Activated CD4-positive, CD25-positive, alpha-beta regulatory T cell treated with anti-CD3 and anti-CD28 coated beads, Interleukin-2, amount 50 U/mL, for 72 hours (primary cell): ENCODE measurements at places on chromosomes 2 and 18.

DNA sequence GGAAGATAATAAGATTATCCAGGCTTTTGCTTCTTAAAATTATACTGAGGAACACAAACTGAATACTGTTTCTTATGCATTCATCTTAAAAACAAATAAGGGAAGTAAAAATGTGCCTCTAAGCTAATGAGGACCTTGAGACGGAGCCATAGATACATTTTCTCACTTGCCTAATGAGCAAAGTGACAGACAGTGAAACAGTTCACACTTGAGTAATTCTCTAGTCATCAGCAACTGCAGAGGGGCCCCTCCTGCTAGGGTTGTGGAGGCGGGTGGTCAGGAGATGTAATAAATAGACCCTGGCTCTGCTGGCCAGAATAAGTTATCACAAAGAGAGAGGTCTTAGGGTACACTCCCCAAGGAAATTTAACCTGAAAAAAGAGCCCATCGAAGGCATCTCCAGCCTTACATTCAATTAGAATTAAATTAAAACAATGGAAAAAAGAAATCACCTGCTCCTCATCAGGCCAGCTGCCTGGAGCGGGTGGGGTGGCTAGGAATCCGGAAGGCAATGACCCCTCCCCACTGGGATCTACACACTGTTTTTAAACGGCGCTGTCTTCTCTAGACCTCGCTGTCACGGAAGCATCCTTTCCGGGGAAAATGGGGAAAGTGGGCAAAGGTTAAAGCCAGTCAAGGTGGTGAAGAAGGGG is 32.6 kb upstream of the INSIG2 start:
- DNase-seq = no peak

- DNase-seq = no peak
These were observed 24.7 kb downstream of the IL1B start for GRCh38 chr2:112811841-112812306.

GRCh38 chr2:109144271-109144670 is 15.3 kb downstream of the SH3RF3 start:
- no peak for DNase-seq

DNA sequence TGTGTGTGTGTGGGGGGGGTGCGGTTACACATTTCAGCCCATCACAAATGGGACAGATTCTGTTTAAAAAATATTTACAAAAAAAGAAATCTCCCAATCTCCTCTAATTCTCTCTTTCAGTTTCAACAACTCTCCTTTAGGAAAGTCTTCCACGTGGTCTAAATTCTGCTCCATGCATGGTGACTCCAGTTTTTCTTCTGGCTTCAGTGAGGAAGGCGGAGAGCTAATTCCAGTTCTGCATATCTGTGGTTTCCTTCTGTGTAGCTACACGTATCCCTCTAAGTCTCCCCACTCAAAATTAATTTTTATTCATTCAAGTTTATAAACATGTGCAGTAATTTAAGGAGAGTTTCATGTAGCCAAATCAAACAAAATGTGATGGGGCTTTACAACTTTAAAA is 111.6 kb downstream of the SLC4A3 start:
- DNase-seq = no peak

DNA sequence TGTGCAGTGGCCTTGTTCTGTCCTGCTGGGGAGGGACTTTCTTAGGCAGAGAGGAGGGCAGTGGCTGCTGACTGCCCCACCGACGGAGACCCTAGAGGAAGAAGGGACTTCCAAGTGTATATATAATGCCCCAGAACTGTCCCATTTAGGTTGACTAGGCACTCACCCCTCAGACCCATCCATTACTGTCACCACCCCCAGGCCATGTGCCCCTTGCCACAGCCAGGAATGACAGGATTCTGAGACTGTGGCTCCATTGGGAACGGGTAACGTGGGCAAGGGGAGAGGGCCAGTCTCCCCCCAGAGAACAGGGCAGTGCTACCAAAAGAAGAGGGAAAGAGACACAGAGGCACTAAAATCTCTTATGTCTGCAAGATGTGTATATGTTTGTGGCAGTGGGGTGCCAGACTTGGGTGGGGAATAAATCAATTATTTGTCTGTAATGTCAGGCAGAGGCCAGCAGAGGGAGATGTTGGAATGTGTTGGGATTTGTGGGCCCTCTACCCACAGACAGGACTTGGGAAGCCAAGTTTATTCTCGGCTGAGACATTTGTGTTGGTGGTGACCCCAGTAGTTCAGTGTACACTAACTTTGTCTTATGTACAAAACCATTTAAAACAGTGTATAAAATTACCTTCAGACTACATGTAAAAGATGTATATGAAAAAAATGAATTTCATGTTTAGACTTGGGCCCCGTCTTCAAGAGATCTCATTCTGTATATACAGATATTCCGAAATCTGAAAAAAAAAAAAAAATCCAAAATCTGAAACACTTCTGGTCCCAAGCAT is 24.0 kb upstream of the TMEM37 start:
- no peak for DNase-seq

- DNase-seq = no peak
These were observed 4.6 kb upstream of the UGT1A5 start for GRCh38 chr2:233707940-233708644.

- no peak for DNase-seq
These were observed 20.4 kb upstream of the GPR17 start for GRCh38 chr2:127625572-127625951.

GRCh38 chr2:138329162-138329561 is 172.4 kb upstream of the SPOPL start:
- no peak for DNase-seq
